ENCODE measurements at places on chromosomes 6 and 20.
A peak's percentile ranks its signal among the peaks of the same experiment; 100 is the strongest.

DNA sequence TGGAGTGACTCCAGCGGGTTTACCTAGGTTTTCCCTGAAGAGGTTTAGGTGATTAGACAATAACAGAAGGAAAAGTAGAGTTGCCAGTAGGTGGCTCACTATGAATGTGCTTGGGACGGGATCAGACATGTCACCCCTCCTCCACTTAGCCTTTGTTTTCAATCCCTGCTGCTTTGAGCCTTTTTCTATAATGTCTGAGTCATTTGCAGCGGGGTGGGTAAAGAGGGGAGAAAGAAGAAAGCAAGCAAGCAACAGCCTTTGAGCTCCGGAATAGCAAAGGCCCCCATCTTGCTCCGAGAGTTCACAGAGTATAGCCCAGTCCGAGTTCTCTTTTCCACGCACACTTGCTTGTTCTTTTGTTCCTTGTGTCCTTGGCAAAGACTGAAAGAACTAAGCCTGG, 129.1 kb downstream of the PACRG start:
- peak; percentile 67 for DNase-seq

GRCh38 chr6:35544769-35545361, 32.2 kb upstream of the TULP1 start:
- no peak for DNase-seq

GRCh38 chr20:31956556-31957526, 5.0 kb upstream of the PDRG1 start:
- no peak for DNase-seq

GRCh38 chr6:102197211-102197610, 803.7 kb downstream of the GRIK2 start:
- DNase-seq, result no peak

DNA sequence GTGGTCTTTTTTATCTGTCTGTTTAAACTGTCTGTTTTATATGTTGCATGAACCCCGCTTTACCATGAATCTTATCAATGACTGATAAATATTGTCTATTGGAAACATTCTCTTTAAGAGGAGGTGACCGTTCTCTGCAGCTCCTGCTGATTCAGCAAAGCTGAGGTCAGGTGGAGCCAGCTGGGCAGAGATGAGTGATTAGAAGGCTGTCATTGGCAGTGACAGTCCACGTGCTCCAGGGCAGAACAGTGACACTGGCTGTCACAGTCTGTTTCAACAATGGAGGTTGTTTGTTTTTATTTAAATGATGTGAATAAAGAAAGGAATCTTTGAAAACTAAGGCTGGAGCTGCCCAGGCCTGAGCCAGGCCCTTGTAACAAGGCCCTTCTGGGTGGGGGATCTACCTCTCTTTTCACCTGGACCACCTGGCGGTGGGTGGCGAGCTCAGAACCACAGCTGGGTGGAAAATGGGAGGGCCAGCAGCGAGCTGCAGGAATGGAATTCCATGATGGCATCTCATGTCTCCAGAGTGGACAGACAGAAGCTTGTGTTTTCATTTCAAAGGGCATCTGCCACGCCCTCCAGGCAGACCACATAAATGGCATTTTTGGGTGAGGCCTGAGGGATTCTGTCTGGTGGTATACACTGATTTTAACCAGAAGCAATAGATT, 12.6 kb downstream of the SYNJ2 start:
- DNase-seq, result no peak

- no peak for DNase-seq
These were observed 179.4 kb downstream of the ERMARD start for GRCh38 chr6:169930799-169931198.

DNA sequence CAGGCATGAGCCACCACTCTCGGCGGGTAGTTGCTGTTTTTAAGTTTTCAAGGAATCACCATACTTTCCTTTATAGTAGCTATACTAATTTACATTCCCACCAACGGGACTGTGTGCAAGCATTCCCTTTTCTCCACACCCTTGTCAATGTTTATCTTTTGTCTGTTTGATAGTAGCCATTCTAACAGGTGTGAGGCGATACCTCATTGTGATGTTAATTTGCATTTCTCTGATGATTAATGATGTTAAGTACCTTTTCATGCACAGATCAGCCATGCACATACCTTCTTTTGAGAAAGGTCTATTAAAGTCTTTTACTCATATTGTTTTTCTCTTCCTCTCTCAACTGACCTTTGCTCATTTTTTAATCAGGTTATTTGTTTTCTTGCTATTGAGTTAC, 43.0 kb upstream of the CCND3 start:
- DNase-seq, result no peak

- peak; percentile 44 for DNase-seq
These were observed 87.7 kb downstream of the TMEM242 start for GRCh38 chr6:157235600-157236039.

- no peak for DNase-seq
These were observed 464 bp downstream of the EHMT2 start for GRCh38 chr6:31896856-31897611.

DNA sequence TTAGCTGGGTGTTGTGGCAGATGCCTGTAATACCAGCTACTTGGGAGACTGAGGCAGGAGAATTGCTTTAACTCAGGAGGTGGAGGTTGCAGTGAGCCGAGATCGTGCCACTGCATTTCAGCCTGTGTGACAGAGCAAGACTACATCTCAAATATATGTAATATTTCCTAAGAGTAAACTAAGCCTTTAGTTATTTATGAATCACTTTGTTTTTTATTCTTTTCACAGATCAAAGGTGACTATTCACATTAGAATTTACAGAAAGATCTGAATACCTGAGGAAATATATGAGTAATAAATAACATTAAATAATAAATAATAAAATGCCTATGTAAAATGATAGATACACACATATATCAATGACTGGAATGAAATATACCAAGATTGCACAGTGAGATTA, 630.8 kb upstream of the IMPG1 start:
- DNase-seq, result peak; percentile 30

DNA sequence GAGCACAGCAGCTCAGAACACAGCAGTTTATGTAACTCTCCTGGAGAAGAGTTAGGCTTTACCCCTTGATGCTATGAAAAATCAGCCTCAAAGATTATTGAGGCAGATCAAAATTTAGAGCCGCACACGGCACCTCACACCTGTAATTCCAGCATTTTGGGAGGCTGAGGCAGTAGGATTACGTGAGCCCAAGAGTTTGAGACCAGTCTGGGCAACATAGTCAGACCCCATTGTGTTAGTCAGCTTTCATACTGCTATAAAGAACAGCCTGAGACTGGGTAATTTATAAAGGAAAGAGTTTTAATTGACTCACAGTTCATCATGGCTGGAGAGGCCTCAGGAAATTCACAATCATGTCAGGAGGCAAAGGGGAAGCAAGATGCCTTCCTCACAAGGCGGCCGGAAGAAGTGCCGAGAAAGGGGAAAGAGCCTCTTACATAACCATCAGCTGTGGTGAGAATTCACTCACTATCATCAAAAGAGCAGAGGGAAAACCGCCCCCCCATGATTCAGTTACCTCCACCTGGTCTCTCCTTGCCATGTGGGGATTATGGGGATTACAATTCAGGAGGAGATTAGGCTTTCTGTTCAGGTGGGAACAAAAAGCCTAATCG, 87.7 kb downstream of the SGK1 start:
- DNase-seq, result no peak

- no peak for DNase-seq
These were observed 33.8 kb upstream of the SCRT2 start for GRCh38 chr20:709423-709822.

DNA sequence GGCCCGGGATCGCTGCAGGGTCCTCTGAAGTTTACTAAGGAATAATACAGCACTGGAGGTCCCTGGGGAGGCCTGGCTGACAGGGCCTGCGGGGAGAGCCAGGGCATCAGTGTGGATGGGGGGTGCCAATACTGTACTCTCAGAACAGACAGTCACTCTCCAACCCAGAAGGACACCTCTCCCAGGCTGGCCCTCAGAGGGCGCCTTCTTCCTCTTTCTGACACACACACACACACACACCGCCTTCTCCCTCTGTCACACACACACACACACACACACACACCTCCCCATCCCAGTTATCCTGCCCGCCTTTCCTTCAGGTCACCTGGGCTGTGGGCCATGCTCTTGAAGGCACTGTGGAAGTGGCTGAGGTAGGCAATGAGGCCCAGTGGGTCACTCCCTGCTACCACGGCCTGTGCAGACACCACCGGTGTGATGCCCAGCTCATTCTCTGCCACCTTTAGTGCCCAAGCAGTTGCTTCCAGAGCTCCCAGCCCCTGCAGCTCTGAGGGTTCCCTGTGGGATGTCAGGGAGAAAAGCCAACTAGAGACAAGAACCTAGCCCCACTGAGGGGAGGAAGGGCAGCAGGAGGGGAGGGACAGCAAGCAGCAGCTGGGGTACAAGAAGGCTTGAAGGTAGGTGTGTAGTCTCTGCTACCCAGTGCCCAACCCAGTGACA, 7.5 kb downstream of the SMPD2 start:
- no peak for DNase-seq

DNA sequence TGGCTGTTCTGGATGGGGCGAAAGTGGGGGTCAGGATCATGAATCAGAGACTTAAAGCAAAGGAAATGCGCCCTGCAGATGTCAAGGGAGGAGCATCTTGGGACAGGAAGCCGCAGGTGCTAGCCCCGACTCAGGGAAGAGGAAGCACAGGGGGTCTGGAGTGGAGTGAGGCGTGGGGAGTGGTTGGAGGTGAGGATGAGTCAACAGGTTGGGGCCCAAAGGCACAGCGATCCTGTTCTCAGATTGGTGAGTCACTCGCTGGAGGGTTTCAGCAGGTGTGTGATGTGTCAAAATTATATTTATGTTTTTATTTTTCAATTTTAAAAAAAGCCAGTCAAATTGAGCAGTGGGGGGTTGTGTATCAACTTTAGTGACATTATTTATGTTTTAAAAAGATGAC, 19.0 kb downstream of the PACSIN1 start:
- no peak for DNase-seq

DNA sequence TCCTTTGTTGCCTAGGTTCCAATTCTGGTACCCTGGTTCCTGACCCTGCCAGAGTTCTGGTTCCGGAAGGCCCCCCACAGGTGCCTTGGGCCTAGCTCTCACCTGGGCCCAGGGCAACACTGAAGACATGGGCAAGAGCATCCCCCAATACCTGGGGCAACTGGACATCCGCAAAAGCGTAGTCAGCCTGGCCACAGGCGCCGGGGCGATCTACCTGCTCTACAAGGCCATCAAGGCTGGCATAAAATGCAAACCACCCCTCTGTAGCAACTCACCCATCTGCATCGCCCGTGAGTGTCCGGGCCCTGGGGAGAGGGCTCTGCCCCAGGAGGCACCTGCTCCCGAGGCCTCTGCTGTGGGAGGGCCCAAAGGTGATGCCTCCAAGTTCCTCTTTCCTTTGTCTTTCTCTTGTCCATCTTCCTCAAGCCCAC, at the start of gene ARMC12:
Gene ARMC12 (plus strand): TSS at position 51 of the 431 bp plus-strand sequence. CDS start 77 bp downstream, at position 128.
- DNase-seq, result no peak

DNA sequence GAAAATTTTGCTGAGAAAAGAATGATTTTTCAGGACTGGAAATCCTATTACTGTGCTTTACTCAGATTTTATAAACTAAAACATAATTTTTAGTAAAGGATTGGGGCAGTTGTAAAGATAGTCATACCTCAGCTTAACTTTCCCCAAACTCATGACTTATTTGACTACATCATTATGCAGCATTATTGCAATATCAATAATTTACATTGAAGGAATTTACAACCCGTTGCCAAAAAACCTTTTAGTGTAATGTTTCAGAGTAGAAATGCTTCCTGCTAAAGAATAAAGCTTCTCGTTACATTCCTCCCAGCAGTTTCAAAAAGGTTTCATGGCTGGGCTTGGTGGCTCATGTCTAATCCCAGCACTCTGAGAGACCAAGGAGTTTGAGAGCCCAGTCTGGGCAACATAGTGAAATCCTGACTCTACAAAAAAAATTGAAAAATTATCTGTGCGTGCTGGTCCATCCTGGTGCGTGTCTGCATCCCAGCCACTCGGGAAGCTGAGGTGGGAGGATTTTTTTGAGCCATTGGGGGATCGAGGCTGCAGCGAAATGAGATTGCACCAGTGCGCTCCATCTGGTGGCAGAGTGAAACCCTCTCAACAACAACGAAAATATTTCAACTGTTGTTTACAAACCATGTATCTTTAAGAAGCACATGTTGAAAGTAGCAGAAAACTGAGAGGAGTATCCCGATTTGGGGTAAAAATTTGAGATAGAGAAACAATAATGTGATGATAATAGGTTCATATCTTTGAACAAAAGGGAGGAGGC, 4.4 kb downstream of the AMD1 start:
- peak; percentile 48 for DNase-seq

- DNase-seq, result peak; percentile 87
These were observed 4.6 kb upstream of the REV3L start for GRCh38 chr6:111487661-111488060.

- DNase-seq, result peak; percentile 94
These were observed at the start of gene SPEF1 for GRCh38 chr20:3781153-3781910. Gene SPEF1 (minus strand): TSS chr20:3781448. CDS start chr20:3781287, 161 bp downstream.

- DNase-seq, result no peak
These were observed 10.5 kb downstream of the NKX2-2 start for GRCh38 chr20:21503345-21503744.

- no peak for DNase-seq
These were observed 451.5 kb upstream of the SPTLC3 start for GRCh38 chr20:12557224-12557623.

DNA sequence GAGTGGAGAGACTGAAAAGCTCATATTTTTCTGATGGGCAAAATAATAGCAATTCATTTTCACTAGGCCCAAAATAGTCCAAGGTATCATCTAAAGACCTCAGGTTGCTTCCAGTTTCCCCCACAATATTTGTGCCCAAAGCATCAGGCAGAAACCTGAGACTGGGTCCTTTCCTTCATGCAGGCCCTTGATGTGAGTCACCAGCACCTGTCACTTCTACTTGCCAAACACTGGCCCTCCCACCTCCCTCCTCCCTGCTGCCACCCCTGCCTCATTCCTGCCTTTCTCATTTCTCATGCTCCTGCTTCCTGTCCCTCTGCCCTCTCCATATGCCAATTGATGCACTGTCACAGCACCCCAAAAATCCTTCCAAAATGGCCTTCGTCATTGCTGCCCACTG, 230.4 kb upstream of the CST7 start:
- no peak for DNase-seq

GRCh38 chr6:139344186-139344963, 30.1 kb downstream of the CITED2 start:
- DNase-seq, result no peak

DNA sequence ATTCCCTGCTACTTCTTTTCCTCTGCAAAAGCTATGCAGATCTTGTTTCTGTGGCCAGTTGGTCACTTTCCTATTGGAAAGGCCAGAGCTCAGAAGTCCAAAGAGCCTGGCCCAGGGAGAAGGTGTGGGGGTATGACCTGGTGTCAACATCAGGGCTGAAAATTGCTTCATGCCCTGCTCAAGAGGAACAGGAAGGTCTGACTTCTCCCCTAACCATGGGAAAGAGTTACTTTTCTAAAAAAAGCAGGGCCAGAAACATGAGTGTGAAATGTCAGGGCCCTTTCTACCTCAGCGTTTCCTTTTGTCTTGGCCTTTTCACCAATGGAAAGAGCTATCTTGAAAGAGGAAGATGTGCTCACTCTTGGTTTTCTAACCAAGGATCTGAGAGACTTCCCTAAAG, 117.4 kb downstream of the MAFB start:
- no peak for DNase-seq

GRCh38 chr6:90915224-90915915, 328.5 kb upstream of the MAP3K7 start:
- DNase-seq, result no peak

- DNase-seq, result no peak
These were observed 56.6 kb downstream of the E2F3 start for GRCh38 chr6:20458027-20458894.

Measured in HCEC 1CT (cell line).